ENCODE measurements at places on chromosomes 5 and 9.

DNA sequence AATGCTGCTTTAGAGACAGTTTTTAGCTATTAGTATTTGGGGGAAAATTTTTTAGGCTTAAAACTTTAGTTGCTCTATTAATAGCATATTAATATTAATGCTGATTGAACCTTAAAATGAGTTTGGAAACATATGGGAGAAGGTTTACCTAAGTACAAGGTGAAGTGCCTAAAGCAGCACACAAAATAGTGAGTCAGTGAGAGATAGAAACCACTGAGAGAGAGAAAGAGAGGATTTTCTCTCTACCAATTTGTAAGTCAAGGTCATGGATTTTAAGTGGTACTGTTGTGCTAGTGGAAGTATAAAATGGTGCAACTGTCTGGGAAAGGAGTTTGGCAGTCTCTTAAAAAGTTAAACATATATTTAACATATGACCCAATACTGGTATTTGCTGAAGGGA lies 64.9 kb downstream of the MARCHF3 start:
- peak overlapping the region; percentile 42 for H3K27ac ChIP-seq
- peaks cover 69% of the 10 kb centered on the region for H3K4me1 ChIP-seq
- no peaks in the 10 kb centered on the region for H3K27me3 ChIP-seq
- H3K4me3 ChIP-seq = peak overlapping the region; percentile 4
- DNase-seq = no peak

DNA sequence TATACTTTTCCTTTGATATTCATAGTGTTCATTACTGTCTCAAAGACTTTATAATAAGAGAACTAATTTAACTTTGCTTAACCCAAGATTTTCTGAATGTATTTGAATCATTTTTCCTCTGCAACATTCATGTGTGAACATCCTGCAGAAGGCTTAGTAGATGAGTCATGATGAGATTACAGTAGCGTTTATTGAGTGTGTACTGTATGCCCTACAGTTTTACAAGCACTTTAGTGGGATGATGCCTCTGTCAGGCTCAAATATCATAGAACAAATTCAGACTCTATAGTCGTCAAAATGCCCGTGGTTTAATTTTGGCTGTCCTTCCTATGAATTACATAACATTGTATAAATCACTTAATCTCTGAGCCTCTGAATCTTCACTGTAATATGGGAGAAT lies 41.2 kb downstream of the FYB1 start:
- DNase-seq = no peak
- H3K27ac ChIP-seq = peak overlapping the region; percentile 72
- H3K36me3 ChIP-seq = no peaks in the 10 kb centered on the region
- H3K4me1 ChIP-seq = peaks cover 49% of the 10 kb centered on the region
- no peak overlapping the region for H3K4me3 ChIP-seq

GRCh38 chr9:110767559-110768063 lies 99.0 kb downstream of the MUSK start:
- no peak overlapping the region for H3K4me3 ChIP-seq
- no peak overlapping the region for H3K27ac ChIP-seq
- H3K27me3 ChIP-seq = no peaks in the 10 kb centered on the region
- no peak for DNase-seq

GRCh38 chr9:131875828-131876485 lies 136.1 kb upstream of the RAPGEF1 start:
- peaks cover 26% of the 10 kb centered on the region for H3K36me3 ChIP-seq
- DNase-seq = no peak
- no peaks in the 10 kb centered on the region for H3K27me3 ChIP-seq
- H3K4me3 ChIP-seq = no peak overlapping the region

DNA sequence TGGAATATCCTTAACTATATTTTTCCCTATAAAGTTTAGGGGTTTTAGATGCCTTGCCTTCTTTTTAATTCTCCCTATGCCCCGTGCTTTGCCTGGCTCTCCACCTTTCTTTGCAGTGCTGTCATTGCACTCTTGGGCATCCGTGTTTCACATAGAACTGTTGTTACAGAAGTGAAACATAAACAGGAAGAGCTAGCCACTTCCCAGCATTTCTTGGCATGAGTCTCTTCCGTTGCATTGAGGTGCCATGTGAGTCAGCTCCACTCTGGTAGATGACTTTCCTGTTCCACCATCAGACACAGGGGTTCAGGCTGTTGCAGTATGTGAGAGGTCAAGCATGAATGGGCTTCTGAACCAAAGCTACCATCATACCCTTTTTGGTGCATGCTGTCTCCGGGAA lies 73.4 kb downstream of the ANGPTL2 start:
- peaks cover 15% of the 10 kb centered on the region for H3K4me1 ChIP-seq
- H3K36me3 ChIP-seq = peaks cover 25% of the 10 kb centered on the region
- H3K27me3 ChIP-seq = no peaks in the 10 kb centered on the region
- no peak overlapping the region for H3K27ac ChIP-seq
- no peak for DNase-seq

- H3K27me3 ChIP-seq = peaks cover 4% of the 10 kb centered on the region
- no peaks in the 10 kb centered on the region for H3K36me3 ChIP-seq
Measured at GRCh38 chr5:35096216-35096615, 48.5 kb upstream of the AGXT2 start.

DNA sequence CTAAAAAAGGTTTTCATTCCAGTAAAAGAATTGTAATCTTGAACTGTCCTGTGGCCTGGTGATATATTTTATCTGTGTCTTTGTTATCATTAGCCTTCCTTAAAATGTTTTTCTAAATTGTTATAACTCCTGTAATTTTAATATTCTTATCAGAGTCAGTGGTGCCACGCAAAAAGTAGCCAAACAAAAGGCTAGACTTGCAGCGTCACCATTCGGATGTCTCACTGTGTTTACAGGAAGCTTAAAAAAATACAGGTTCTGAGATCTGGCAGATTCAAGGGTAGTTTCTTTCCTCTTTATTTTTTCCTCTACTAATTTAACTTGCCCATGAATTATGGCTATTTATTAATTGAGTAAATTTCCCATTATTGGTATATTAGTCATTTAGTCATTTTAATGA lies 362.3 kb downstream of the MAT2B start:
- no peak overlapping the region for H3K27ac ChIP-seq
- no peak overlapping the region for H3K4me3 ChIP-seq
- DNase-seq = no peak
- peaks cover 2% of the 10 kb centered on the region for H3K4me1 ChIP-seq
- no peaks in the 10 kb centered on the region for H3K36me3 ChIP-seq
- peaks cover 4% of the 10 kb centered on the region for H3K27me3 ChIP-seq

GRCh38 chr5:130724658-130725057 lies 440.4 kb downstream of the HINT1 start:
- no peak overlapping the region for H3K4me3 ChIP-seq
- no peaks in the 10 kb centered on the region for H3K27me3 ChIP-seq
- H3K4me1 ChIP-seq = no peaks in the 10 kb centered on the region
- no peak for DNase-seq
- H3K27ac ChIP-seq = no peak overlapping the region
- H3K36me3 ChIP-seq = no peaks in the 10 kb centered on the region

GRCh38 chr9:131700076-131700475 lies 39.8 kb downstream of the RAPGEF1 start:
- H3K4me3 ChIP-seq = no peak overlapping the region
- no peak for DNase-seq
- H3K27me3 ChIP-seq = no peaks in the 10 kb centered on the region
- peaks cover 99% of the 10 kb centered on the region for H3K4me1 ChIP-seq

DNA sequence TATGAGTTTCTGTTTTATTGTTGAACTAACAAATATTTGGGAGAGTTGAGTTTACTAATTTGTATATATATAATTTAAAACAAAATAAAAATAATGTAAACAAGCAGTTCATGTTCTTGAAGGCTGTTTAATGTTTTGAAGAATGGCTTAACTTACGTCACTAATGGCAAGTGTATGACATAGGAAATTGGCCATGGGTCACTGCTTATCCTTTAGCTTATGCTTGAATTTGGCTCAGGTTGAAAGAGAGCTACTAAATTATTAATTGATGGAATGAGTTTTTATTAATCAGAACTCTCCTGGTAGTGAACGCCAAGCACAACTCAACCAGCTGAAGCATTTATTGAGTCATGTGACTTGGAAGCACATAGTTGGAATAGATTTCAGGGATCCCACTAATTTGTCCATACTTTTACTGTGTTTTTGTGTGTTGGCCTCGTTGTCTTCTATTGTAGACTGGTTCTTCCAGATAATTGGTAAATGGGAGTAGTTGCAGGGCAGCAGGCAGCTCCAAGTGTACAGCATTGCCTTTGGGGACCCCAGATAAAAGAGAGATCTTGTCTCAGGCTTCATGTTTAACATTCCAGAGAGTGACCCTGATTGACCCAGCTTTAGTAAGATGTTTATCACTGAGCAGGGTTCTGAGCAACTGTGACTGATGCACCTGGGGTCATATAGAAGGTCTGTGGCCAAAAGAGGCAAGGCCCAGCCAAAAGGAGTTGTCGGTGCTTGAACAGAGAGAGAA lies 13.5 kb downstream of the C5orf58 start:
- no peaks in the 10 kb centered on the region for H3K27me3 ChIP-seq
- peaks cover 2% of the 10 kb centered on the region for H3K4me1 ChIP-seq
- H3K36me3 ChIP-seq = peaks cover 15% of the 10 kb centered on the region

DNA sequence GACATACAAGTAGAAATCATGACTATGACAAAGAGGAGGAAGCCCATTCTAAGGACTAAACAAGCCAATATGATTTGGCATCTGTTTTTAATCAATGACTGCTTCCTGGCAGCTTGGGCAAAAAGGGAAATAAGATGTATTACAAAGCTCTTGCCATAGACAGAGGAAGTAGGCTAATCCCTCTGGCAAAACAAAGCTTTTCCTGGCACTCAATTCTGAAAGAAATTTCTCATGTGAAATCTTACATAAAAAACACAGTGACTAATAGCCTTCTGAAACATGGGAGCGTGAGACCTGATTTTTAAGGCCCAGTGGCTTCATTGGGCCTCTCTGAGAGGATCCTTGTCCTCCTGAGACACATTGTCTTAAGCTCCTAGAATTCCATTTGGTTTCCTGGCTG lies 93.6 kb downstream of the COL23A1 start:
- H3K36me3 ChIP-seq = no peaks in the 10 kb centered on the region
- H3K27ac ChIP-seq = no peak overlapping the region
- DNase-seq = no peak
- H3K4me3 ChIP-seq = no peak overlapping the region

- H3K36me3 ChIP-seq = no peaks in the 10 kb centered on the region
- peaks cover 30% of the 10 kb centered on the region for H3K4me1 ChIP-seq
- DNase-seq = peak; percentile 53
- H3K27me3 ChIP-seq = no peaks in the 10 kb centered on the region
Measured at GRCh38 chr9:93576258-93577077, at the start of gene PHF2. PHF2 (plus strand) TSS chr9:93576584; CDS start chr9:93576774, 190 bp downstream.

DNA sequence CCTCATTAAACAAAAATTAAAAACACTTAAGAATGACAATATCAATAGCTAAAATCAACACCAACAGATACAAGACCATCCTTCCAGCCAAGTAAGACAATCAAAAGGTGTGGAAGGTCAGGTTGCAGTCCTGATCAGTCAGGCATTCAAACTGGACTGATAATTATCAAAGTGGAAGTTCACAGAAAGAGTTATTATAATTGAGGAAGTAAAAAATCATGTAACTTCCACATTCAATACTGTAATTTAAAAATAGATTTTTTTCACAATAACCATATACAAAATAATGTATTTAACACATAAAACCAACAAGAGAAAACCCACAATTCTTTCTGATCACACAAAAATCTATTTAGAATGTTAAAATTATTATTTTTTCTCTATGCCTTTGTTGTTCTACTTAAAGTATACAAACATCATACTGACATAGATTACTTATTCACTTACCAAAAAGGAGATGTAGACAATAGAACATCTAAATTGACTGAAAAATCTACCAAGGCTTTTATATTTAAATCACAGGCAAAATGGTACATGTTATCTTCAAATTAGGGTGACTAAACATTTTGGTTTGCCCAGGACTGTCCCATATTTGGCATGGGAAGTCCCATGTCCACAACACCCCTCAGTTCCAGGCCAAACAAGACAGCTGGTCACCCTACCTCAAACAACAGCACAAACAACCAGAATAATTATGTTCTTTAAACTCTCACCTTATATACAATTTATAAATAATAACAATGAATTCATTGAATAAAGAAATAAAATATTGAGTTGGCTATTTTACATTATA lies 142.5 kb upstream of the SLC24A2 start:
- H3K27ac ChIP-seq = no peak overlapping the region
- H3K4me3 ChIP-seq = no peak overlapping the region
- H3K4me1 ChIP-seq = peaks cover 15% of the 10 kb centered on the region
- H3K27me3 ChIP-seq = peaks cover 12% of the 10 kb centered on the region
- H3K36me3 ChIP-seq = no peaks in the 10 kb centered on the region
- no peak for DNase-seq

GRCh38 chr9:21505425-21506179 lies 23.5 kb upstream of the IFNE start:
- no peaks in the 10 kb centered on the region for H3K36me3 ChIP-seq
- no peak overlapping the region for H3K27ac ChIP-seq
- no peak for DNase-seq
- peaks cover 5% of the 10 kb centered on the region for H3K27me3 ChIP-seq

All from activated B cell treated with CpG ODN at 0.5 μM for 24 hours (primary cell).